ENCODE measurements at places on chromosomes 13 and 19.

DNA sequence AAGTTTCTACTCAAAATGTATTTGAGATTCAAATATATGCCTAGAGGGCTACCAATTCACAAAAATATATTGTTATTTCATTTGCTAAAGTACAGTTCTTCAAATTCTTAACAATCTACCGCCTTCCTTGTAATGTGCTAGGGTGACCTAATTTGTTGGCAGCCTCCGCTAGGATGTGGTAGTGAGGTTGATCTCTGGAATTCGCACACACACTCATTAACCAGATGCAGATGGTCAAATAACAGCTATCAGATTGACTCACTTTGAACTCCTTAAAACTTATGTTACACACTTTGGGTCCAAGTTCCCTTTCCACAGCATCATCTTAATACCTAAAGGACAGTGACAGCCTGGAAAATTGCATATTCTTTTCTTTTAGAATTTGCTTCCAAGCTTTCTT, 367.3 kb downstream of the DCT start:
- peak; percentile 91 for DNase-seq

DNA sequence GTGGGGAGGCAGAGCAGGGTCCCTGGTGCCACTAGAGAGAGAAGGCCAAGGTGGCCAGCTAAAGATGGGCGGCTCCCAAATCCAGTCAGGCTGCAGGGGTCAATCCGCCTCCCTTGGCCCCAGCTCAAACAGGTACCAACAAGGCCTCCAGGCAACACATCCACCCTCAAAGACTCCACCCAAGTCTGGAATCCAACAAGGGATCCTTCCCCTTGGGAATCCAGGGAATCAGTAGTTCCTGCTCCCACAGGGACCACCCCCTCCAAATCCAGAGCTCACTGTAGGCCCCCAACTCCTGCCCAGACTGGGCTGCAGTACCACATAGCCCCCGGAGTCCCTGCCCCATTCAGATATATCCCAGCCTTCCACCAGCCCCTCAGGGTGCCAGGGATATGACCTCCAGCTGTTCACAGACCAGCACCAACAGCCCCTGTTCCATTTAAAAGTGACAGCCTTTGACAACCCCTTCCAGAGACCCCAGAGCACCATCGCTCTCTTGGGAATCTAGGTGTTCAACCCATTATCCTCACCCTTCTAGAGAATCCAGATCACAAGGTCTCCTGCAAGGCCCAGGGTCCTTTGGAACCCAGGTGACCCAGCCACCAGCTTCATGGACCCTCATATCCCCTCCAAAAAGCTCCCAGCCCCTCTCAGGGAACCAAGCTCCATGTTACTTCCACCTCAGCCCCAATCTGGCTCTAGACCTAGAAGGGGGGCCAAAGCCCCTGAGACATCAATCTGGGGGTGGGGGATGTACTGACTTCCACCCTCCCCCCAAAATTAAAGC, 3.2 kb downstream of the ERF start:
- DNase-seq = no peak

- no peak for DNase-seq
Observed at GRCh38 chr13:76461999-76462398, 424.2 kb downstream of the KCTD12 start.

GRCh38 chr13:74158028-74158427, 23.8 kb upstream of the KLF12 start:
- no peak for DNase-seq

GRCh38 chr19:31041461-31041860, 307.8 kb downstream of the TSHZ3 start:
- no peak for DNase-seq

GRCh38 chr13:30730526-30730925, 4.8 kb upstream of the ALOX5AP start:
- DNase-seq = no peak

- no peak for DNase-seq
Observed at GRCh38 chr13:96781141-96781540, 213.1 kb downstream of the OXGR1 start.

GRCh38 chr19:13078381-13078780, 24.3 kb downstream of the LYL1 start:
- DNase-seq = no peak

- DNase-seq = peak; percentile 35
Observed at GRCh38 chr19:34313188-34313587, 51.8 kb upstream of the GPI start.

- no peak for DNase-seq
Observed at GRCh38 chr13:77176350-77176749, 149.4 kb upstream of the FBXL3 start.

- DNase-seq = no peak
Observed at GRCh38 chr19:49431330-49431749, 6.2 kb downstream of the GFY start.

DNA sequence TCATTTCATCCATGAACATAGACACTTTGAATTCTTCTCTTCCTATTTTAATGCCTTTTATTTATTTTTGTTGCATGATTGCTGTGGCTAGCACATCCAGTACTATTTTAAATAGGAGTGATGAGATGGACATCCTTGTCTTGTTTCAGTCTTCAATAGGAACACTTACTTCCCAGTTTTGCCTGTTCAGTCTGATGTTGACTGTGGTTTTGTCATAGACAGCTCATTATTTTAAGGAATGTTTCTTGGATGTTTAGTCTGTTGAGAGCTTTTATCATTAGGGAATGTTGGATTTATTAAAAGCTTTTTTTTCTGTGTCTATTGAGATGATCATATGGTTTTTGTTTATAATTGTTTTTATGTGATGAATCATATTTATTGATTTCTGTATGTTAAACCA, 586.6 kb downstream of the SLITRK1 start:
- no peak for DNase-seq

Data from stromal cell of bone marrow (primary cell).